ENCODE measurements at places on chromosomes 7 and 10.
A peak's percentile ranks its signal among the peaks of the same experiment; 100 is the strongest.

GRCh38 chr7:101450064-101450463 is 87.4 kb downstream of the COL26A1 start:
- DNase-seq = no peak

DNA sequence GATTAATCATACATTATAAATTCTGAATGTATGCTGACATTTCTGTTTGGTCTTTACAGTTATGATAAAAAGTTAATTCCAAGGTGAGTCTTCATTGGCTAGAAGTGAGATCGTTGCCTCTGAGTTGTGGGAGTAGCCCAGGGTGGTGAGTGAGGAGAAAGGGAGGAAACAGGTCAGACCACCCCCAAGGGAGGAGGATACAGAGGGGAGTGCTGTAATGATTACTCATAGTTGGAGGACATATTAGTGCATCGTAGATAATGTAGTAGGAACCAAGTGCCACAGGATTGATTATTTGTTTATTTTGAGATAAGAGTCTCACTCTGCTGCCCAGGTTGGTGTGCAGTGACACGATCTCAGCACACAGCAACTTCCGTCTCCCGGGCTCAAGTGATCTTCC is 672.2 kb downstream of the INHBA start:
- no peak for DNase-seq

- no peak for DNase-seq
Measured at GRCh38 chr10:114492351-114493037, 88.2 kb upstream of the AFAP1L2 start.

GRCh38 chr7:148856891-148857290 is 27.2 kb downstream of the EZH2 start:
- no peak for DNase-seq

DNA sequence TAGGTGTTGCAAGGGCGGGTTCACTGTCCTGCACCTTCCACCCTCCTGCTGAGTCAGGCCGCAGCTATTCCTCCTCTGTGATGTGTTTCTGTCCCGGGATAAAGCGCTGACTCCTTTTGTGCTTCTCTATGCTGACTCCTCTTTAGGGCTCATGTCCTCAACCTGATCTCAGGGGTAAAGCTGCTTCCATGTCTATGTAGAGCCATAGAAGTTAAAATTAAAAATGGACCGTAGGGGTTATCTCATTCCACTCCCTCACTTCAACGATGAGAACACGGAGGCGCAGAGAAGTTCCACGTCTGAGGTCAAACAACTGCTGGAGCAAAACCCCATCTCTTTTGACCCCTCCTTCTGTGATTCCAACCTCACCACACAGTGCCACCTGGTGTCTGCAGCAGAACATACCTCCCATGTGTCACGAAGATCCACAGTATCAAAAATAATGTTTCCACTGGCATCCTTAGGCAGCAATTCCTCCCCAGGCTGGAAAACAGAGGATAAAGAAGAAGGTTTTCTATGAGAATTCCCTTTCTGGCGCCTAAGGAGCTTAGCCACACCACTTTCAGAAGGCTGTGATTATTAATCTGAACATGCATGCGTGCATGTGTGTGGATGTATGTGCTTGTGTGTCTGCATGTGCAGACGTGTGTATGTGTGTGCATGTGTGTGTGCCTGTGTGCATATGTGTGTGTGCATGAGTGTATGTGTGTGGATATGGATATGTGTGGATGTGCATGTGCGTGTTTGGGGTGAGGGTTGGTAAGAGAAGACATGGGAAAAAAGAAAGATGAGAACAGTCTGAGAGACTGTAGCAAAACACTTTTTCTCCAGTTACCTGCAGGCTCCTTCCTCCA is 81.2 kb upstream of the UCN3 start:
- peak; percentile 4 for DNase-seq

DNA sequence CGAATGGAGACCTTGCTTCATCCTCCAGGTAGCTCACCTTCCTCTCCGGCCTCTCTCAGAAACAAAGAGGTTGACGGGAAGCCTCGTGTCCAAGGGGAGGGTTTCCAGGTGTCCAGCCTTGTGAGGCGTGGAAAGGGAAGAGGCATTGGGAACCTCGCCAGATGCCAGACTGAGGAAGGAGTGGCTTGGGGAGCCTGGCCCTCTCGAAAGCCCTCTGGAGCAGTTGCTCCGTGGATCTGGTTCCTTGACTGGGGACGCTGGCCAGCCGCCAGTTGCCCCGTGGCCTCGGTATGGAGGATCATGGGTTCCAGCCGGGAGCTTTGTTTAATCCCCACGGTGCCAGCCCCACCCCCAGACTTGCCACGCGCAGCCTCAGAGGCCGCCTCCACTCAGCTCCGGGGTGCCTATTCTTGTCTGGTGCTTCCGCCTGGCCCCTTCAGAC is 30.3 kb upstream of the SUN1 start:
- peak; percentile 20 for DNase-seq

- DNase-seq = no peak
Measured at GRCh38 chr7:42550706-42551470, 313.9 kb upstream of the GLI3 start.

DNA sequence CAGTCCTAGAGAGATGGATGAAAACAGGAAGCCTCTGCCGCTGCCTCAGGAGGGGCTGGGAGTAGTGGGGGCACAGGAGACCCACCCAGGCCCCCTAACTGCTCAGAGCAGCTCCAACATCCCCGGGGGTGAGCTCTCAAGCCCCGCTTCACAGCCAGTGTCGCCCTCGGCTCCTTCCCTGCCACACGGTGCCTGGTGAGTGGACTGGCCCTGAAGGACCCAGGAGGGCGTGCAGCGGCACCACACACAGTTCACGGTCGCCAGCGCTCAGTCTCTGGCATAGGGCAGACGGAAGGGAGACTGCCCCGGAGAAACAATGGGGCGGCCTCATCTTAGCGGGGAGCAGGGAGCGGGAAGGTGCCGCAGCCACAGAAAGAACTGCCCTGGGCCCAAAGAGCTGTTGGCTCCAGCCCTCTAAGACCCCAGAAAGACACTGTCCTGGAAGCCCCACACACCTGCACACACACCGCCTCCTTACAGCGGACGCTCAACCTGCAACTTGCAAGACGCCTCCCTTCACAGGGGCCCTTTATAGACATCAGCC is 1.2 kb downstream of the CLDN15 start:
- no peak for DNase-seq

DNA sequence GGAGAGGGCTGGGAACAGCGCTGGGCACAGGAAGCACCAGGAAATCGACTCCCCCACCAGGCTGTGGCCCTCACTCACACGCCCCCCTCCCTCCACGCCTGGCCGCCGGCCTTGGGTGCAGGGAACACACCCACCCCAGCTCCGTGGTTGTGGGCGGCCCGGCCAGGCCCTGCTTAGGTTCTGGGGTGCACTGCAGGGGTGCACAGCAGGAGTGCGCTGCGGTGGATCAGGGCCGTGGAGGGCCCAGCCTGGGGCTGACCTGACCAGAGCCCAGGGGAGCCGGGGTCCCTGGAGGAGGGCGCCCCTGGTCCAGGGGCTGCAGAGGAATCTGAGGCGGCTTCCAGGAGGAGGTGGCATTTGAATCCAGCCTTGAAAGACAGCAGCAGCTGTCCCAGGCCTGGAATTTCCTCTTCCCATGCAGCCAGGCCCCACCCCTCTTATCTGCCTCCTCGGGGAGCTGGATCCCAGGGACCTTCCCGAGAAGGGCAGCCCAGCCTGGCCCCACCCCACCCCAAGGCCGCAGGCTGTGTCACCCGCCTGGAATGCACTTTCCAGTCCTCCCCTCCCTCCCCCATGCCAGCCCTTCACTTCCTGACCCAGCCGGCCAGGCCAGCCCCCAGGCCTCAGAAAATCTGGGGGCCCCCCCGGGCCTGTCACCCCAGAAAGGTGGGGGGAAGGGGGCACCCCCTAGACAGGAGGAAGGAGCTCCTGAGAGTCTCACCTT is 18.4 kb upstream of the PDGFA start:
- no peak for DNase-seq

DNA sequence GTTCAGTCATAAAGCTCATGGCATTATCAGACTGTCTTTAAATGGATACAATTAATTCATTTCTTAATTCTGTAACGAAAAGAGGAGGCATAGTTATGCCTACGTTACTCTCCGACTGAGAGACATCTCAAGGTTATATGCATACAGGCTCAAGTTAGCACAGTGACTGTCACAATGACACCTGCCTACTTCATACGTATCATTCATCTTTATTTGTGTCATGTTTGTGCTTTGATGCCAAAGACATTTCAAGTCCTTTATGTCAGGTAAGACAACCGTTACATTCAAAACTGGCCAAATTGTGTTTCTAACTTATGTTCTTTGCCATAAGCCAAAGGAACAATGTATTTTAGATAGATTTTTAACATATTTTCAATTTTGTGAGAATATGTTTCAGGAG is 328.8 kb upstream of the NRG3 start:
- no peak for DNase-seq

GRCh38 chr10:43905512-43906236 is 257.0 kb upstream of the ZNF32 start:
- no peak for DNase-seq

GRCh38 chr7:47932466-47933037 is 15.7 kb downstream of the PKD1L1 start:
- no peak for DNase-seq

- DNase-seq = peak; percentile 74
Measured at GRCh38 chr10:132023092-132023811, 41.5 kb upstream of the BNIP3 start.

DNA sequence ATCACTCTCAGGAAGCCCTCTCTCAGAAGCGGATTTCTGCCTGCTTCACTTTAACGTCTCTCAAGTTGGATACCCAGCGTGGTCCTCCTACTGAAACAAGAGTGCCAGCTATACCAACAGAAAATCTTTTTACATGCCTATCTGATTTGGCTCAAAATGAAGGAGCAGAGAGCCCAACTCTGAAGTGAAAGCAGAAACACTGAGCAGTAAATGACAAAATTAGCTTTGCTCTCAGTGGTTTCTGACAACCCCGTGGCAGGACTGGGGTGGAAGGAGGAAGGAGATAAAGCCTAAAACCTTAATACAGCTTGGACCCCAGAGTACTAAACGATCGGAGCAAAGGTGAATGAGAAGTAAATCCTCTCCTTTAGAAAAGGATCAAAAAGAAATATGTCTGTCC is 25.1 kb upstream of the GPR37 start:
- no peak for DNase-seq
